ENCODE measurements at places on chromosomes 1 and 21.
A peak's percentile ranks its signal among the peaks of the same experiment; 100 is the strongest.

GRCh38 chr1:20052386-20052785, 17.6 kb upstream of the PLA2G5 start:
- no peak for DNase-seq

- no peak for DNase-seq
Observed at GRCh38 chr1:86957221-86957620, 42.8 kb downstream of the HS2ST1 start.

GRCh38 chr1:154183046-154183915, 8.6 kb downstream of the TPM3 start:
- peak; percentile 97 for DNase-seq

- DNase-seq: no peak
Observed at GRCh38 chr1:244096066-244096610, 45.1 kb downstream of the ZBTB18 start.

GRCh38 chr1:184836934-184837895, 82.6 kb upstream of the EDEM3 start:
- DNase-seq: no peak

- DNase-seq: peak; percentile 24
Observed at GRCh38 chr1:230568008-230568407, 74.3 kb upstream of the COG2 start.

- no peak for DNase-seq
Observed at GRCh38 chr1:180539136-180539535, 19.6 kb upstream of the OVAAL start.

- DNase-seq: no peak
Observed at GRCh38 chr1:45394342-45394741, 54.1 kb upstream of the MUTYH start.

DNA sequence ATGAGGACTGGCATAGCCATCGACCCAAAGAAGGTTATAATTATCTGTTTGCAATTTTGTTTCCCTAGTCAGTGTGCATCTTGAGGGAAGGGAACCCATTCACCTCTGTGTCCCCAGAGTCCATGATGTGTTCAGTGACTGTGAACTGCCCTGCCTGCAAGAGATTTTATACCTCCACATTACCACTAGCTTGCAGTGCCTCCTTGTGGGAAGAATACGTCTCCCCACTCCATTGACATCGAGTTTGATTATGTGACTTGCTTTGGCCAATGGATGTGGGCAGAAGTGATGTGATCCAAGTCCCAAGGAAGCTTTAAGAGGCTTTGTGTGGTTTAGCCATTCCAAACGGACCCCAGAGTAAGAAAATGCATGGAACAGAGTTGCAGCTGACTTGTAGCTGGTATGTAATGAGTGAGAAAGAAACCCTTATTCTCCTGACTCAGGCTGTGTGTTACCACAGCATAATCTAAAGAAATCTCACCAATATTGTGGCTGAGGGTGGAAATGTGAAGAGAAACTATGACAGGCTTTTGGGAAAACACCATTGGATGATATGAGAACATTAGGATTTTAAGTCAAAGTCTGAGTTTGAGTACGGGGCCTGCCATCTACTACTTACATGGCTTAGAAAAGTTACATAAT, 47.8 kb upstream of the NRDC start:
- DNase-seq: no peak

GRCh38 chr1:244046907-244047611, 4.0 kb upstream of the ZBTB18 start:
- no peak for DNase-seq

DNA sequence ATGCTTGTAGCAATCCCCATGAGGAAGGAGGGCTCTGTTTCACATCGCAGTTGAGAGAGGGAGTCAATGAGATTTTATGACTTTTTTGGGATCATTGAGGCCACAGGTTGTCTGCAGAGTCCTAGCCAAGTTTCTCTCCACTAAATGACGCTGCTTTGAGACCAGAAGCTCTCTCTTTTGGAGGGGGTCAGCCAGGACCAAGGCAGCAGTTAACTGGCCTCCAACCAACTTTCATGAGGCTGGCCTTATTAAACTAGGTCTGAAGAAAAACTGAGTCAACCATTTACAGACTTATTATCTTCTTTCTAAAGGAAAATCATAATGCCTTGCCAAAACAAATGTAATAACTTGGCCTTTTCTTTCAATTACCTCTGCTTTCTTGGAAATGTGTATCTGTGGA, 8.6 kb downstream of the WLS start:
- DNase-seq: no peak

DNA sequence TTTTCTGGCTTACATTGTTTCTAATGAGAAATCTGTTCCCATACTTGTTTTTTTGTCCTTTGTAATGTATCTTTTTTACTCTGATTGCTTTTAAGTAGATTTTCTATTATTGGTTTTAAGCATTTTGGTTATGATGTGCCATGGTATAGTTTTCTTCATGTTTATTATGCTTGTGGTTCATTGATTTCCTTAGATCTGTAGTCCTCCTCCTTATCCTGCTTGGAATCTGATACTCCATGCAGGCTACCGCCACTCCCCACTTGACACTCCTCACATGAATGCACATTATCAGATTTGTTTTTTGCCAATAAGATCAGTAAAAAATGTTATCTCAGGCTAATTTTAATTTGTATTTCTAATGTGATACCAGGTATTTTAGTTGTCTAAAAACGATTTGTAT, 20.8 kb downstream of the UROD start:
- no peak for DNase-seq

GRCh38 chr1:174659823-174660222, 212.1 kb downstream of the GPR52 start:
- DNase-seq: peak; percentile 4

DNA sequence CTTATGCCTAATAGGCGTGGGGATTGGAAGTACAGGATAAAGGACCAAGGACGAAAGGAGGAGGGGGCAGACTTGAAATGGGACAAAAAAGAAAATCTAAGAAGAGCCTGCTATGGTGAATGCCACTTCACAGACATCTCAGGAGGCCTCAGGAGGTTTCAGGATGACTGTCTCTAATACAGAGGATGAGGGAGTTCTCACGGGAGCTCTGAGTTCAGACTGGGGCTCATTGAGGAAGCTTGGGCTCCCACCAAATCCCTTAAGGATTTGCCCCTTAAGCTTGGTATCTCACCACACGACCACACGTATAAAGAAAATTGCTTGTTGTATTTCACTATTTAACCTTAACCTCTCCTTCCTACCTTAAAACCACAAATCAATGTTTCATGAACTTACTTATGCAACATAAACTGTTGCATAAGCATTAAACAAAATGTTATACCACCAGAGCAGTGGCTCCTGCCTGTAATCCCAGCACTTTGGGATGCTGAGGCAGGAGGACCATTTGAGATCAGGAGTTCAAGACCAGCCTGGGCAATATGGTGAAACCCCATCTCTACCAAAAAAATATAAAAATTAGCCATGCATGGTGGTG, 12.4 kb downstream of the SLC30A1 start:
- no peak for DNase-seq

DNA sequence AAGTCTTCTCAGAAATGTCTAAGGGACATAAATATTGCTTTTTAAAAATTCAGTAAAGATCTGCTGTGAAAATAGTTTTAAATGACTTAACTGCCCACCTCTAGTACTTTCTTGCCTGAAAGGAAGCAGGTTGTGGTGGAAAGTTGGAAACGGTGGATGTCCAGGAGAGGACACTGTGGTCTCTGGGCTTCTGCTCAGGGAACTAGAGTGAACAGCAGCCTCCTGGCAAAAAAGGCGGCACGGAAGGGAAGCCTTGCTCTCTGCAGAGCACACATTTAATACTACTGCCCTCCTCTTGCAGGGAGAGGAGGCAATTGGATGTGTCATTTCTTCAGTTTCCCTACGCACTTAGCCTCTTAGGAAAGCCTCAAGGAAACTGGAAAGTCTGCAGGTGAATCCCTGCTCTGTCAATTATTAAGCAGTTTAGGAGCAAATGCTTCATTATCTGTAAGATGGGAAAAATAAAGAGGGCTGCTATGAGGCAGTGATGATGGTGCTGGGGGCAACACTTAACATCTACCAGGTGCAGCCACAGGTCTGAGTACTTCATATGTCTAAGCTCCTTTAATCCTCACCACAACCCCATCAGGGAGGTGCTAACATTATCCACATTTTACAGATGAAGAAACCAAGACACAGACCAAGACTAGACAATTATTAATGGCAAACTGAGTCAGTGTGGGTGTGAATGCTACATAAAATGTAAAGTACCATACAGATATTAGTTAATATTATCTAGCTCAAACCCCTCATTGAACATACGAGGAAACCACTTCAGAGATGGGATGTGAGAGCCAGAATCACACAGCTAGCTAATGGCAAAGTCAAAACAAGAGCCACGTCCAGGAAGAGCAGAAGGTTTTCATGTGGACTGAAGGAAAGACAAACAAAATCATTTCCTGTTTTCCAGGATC, 108.9 kb upstream of the ADAR start:
- DNase-seq: no peak

- DNase-seq: no peak
Observed at GRCh38 chr1:229325401-229325800, 17.4 kb downstream of the CCSAP start.

- no peak for DNase-seq
Observed at GRCh38 chr21:25717491-25718147, 17.1 kb downstream of the ATP5PF start.

DNA sequence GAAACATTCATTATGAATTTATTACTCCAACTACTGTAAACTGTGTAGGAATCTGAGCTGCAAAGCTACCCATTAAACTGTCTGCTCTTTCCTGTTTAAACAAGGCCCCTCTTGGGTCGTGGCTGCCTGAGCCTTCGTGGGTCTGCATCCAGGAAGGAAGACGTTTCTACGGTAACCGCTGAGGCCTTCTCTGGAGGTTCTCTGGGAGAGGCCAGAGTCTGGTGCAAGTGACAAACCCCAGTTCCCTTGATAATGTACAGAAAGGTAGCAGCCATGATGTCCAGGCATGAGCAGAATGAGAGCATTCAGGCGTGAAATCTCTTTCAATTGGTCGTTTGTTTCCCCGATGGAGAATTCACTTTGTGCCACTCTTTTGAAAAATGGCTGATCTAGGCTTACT, 350.2 kb downstream of the PLPP3 start:
- no peak for DNase-seq

DNA sequence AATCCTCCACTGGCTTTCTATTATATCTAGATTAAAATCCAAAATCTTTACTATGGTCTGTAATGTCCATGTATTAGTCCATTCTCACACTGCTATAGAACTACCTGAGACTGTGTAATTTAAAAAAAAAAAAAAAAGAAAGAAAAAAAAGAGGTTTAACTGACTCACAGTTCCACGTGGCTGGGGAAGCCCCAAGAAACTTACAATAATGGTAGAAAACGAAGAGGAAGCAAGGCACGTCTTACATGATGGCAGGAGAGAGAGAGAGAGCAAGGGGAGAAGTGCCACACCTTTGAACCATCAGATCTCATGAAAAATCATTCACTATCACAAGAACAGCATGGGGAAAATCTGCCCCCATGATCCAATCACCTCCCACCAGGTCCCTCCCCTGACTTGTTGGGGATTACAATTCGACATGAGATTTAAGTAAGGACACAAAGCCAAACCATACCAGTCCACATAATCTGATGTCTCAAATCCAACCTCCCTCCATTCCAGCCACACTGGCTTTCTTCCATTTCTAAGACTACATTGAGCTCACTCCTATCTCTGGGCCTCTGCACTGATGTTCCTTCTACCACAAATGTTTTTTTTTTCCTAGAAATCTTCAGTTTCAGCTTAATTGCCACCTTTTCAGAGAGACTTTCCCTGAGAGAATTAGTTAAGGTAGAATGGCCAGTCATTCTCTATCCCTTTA, 92.4 kb downstream of the EIF4G3 start:
- DNase-seq: no peak

DNA sequence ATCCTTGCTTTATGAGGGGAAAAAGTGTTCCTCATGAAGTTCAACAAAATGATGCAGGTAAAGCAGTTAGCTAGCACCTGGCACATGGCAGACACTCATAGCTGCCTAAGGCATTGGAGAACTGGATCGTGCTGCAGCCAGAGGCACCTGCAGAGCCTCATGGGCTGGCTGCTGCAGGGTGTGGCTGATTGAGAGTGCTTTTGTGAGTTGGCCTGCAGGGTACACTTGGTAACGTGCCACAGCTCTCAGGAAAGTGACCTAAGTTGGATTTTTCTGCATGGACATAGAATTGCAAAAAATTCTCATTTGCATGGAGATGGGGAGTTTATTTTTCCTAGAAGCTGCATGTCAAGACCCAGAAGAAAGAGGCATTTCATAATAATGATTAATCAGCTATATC, 31.6 kb upstream of the IL20 start:
- no peak for DNase-seq

DNA sequence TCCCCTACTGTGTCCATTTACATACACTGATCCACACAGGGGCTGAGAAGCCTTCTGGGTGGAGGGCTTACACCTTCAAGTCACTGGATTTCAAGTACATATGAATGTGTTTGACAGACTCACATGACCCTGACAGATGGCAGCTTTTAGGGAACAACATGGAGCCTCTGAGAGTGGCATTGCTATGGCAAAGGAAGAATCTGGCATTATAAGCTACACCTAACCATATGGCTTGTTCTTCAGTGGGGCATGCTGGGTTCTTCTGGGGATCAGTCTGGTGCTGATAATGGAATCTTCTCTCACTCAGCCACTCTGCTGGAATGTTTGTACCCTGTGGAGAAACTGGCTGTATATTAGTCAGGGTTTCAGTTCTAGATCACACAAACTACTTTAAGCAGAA, 68.5 kb upstream of the PDE4B start:
- DNase-seq: no peak

DNA sequence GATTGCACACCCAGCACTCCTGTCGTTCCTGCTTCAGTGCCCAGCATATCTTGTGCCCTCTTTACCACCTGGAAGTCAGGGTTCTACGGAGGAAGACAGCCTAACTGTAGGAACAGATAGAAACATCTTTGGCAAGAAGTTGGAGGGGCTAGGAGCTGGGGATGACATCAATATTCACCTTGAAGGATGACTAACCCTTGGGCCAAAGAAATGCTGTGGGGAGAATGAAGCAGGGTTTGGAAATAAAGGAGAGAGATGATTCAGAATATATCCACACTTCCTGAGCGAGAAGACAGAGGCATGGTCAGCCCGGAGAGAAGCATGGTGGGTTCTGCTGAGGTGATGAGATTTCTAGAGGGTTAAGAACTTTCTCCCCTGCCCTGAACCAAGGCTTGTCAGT, 4.6 kb upstream of the NKAIN1 start:
- no peak for DNase-seq

DNA sequence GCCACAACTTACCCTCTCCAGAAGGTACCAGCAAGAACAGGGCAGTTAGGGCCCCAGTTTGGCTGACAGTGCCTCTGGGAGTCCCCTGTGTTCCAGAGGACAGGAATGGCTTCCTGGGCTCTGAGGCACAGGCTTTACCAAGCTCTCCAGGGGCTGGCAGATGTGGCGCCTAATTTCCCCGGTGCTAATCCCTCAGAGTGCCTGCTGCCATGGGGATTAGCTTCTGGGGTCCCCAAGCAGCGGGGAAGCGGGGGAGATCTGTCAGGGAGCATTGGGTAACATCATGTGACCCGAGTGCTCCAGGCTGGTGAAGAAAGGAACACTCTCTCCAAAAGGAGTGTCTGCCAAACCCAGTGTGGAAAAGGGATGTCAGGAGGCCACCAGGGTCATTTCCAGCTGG, at the start of gene LACTBL1:
LACTBL1 (minus strand) TSS at position 107 of the 400 bp plus-strand sequence. CDS start 550 bp downstream, outside the sequence.
- no peak for DNase-seq
